ENCODE measurements at places on chromosomes 16 and 17.

- DNase-seq = no peak
Measured at GRCh38 chr17:75036643-75037268, 10.0 kb downstream of the ATP5PD start.

DNA sequence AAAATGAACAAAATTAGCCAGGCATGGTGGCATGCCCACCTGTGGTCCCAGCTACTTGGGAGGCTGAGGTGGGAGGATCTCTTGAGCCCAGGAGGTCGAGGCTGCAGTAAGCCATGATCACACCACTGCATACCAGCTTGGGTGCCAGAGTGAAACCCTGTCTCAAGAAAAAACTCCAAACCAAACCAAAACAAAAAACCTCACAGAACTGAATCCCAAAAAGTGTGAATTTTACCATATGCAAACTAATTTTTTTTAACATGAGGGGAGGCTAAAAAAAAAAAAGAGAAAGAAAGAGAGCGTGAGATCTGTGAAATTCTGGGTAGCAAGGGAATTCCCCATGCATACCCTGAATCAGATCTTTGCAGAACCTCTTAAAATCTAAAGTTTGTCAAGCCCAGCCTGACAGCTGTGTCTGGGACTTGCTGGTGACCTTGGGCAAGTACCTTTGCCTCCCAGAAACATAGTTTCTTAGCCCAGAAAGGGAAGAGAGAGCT is 17.1 kb upstream of the CDH1 start:
- no peak for DNase-seq

GRCh38 chr16:27314161-27314723 is 468 bp downstream of the IL4R start:
- DNase-seq = no peak

GRCh38 chr16:51419768-51420167 is 268.7 kb upstream of the SALL1 start:
- no peak for DNase-seq

DNA sequence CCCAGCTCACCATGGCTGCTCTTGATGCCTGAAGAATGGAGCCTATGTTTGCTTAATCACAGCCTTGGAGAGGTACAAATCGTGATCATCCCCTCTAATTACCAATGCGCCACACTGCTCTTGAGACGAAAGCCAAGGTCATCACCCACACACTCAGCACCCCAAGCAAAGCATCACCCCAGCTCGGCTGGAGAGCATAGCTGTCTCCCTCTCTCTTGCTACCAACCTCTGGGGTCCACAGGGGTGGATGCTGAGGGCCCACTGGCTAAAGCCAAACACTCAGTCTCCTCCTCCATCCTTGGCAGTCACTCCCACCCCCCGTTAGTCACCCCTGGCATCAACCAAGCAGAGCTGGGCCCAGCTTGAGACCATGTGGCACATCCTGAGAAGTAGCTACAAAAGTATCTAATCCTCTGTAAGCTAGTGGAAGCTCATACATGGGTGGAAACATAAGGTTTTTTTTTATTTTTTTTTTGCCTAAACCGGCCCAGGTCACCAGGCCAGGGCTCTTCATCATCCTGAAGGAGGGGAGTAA is 44.8 kb downstream of the PIMREG start:
- DNase-seq = no peak

DNA sequence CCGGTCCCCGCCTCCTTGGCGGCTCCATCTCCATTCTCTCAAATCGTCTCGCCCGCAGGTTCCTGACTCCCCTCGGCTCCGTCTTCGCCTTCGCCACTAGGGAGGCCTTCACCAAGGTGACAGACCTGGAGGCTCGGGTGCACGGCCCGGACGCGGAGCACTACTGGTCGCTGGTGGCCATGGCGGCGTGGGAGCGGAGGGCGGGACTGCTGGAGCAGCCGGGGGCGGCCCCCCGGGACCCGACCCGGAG is 862 bp downstream of the GLTPD2 start:
- DNase-seq = no peak

- no peak for DNase-seq
Measured at GRCh38 chr17:58556833-58557250, 42.4 kb upstream of the MTMR4 start.

All from COR-L47 (cell line).